Naive thymus-derived CD8-positive, alpha-beta T cell (primary cell): ENCODE measurements at places on chromosomes 5 and 9. TPM values are rescaled to one million over a fixed set of nuclear protein-coding genes. Genes with fewer than 3 reads are reported as not detected.

GRCh38 chr5:61416010-61416409 lies 84.0 kb downstream of the ZSWIM6 start:
- DNase-seq, result no peak
- no peak overlapping the region for H3K4me3 ChIP-seq
- no peaks in the 10 kb centered on the region for H3K36me3 ChIP-seq
- H3K27ac ChIP-seq, result no peak overlapping the region
- no peaks in the 10 kb centered on the region for H3K27me3 ChIP-seq

DNA sequence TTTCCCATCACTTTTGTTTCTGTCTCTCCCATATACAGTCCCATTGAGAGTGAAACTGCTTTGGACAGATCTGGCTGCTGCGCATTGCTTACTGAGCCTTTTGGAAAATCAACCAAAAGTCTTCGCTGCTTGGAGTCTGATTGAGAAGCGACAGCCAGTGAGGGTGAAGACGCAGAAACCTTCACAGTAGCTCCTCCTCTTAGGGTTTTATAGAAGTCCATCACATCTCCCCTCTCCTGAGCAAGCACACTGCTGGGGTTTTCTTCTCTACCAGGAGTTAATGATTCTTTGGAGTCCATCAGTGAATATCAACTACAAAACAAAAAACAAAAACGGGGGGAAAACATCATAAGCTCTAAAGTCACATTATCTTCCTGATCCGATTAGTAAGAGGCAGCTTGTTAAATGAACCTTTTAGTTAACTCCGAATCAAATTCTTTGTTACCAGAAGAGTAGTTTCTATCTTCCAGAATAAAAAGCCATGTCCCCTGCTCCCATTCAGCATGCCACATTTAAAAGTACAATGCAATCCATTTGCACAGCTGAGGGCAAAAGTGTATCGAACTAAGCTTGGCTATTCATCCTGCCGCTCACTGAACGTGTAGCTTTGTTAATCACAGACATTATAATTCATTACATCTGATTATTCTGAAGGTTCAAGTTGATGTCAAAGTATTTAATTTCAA lies 2.8 kb downstream of the NR3C1 start:
- no peak for DNase-seq
- H3K4me1 ChIP-seq, result peaks cover 61% of the 10 kb centered on the region
- no peaks in the 10 kb centered on the region for H3K36me3 ChIP-seq
- H3K27ac ChIP-seq, result peak overlapping the region; percentile 70
- peak overlapping the region; percentile 90 for H3K4me3 ChIP-seq

- no peaks in the 10 kb centered on the region for H3K4me1 ChIP-seq
- DNase-seq, result no peak
- H3K27ac ChIP-seq, result no peak overlapping the region
- H3K27me3 ChIP-seq, result peaks cover 9% of the 10 kb centered on the region
- no peaks in the 10 kb centered on the region for H3K36me3 ChIP-seq
These were observed 236.1 kb downstream of the ADAMTSL1 start for GRCh38 chr9:18710065-18710464.

- no peak for DNase-seq
- no peak overlapping the region for H3K27ac ChIP-seq
- H3K36me3 ChIP-seq, result no peaks in the 10 kb centered on the region
- H3K4me1 ChIP-seq, result no peaks in the 10 kb centered on the region
These were observed 79.8 kb upstream of the FBXL7 start for GRCh38 chr5:15420201-15420600.

GRCh38 chr5:100855295-100855694 lies 47.8 kb downstream of the ST8SIA4 start:
- DNase-seq, result no peak
- H3K4me1 ChIP-seq, result peaks cover 21% of the 10 kb centered on the region
- H3K27me3 ChIP-seq, result no peaks in the 10 kb centered on the region
- H3K27ac ChIP-seq, result peak overlapping the region; percentile 84

- DNase-seq, result no peak
- no peaks in the 10 kb centered on the region for H3K36me3 ChIP-seq
- H3K27ac ChIP-seq, result peak overlapping the region; percentile 67
- H3K27me3 ChIP-seq, result no peaks in the 10 kb centered on the region
These were observed 46.6 kb upstream of the JAK2 start for GRCh38 chr9:4938496-4938895.

DNA sequence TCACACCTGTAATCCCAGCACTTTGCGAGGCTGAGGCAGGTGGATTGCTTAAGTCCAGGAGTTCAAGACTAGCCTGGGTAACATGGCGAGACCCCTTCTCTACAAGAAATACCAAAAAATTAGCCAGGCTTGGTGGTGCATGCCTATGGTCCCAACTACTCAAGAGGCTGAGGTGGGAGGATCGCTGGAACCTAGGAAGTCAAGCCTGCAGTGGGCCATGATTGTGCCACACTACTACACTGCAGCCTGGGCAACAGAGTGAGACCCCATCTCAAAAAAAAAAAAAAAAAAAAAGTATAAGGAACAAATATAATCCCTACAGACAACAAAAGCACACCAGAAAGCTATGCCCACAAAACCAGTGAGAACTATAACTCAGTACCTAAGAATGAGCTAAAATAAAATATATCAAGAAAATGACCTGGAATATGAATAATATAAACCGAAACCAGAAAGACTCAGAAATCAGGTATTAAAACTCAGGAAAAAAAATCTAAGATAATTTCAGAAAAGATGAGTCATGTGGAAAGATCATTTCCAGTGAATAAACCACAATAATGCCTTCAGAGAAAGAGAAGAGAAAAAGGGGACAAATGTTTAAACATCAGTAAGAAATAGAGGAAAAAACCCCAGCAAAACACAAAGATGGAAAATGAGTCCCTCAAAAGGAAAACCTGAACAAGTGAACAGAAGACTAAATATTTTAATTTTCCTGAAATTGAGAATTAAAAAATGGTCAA lies 57.4 kb downstream of the GOLPH3 start:
- H3K4me1 ChIP-seq, result peaks cover 17% of the 10 kb centered on the region
- no peak for DNase-seq
- no peak overlapping the region for H3K4me3 ChIP-seq
- H3K36me3 ChIP-seq, result no peaks in the 10 kb centered on the region

GRCh38 chr9:76216161-76216649 lies 178.0 kb downstream of the RFK start:
- DNase-seq, result no peak
- H3K4me1 ChIP-seq, result no peaks in the 10 kb centered on the region
- H3K27me3 ChIP-seq, result peaks cover 2% of the 10 kb centered on the region

DNA sequence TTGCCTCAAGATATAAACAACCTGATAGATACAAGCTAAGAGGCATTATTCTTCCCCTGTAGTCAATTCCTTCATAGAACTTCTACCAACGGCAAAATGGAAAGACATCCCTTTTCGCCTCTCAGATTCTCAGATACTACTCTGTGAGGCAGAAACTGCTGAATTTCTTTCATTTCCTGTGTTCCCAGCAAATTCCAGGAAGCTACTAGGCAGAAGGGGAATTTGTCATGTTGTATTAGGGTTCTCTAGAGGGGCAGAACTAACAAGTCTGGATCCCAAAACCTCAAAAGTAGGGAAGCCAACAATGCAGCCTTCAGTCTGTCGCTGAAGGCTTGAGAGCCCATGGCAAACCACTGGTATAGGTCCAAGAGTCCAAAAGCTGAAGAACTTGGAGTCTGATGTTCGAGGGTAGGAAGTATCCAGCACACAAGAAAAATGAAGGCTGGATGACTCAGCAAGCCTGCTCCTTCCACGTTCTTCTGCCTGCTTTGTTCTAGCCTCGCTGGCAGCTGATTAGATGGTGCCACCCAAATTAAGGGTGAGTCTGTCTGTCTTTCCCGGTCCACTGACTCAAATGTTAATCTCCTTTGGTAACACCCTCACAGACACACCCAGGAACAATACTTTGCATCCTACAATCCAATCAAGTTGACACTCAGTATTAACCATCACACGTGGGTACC lies 15.2 kb downstream of the RNF180 start:
- peaks cover 4% of the 10 kb centered on the region for H3K27me3 ChIP-seq
- no peak overlapping the region for H3K4me3 ChIP-seq
- no peaks in the 10 kb centered on the region for H3K4me1 ChIP-seq
- DNase-seq, result no peak
- no peak overlapping the region for H3K27ac ChIP-seq

DNA sequence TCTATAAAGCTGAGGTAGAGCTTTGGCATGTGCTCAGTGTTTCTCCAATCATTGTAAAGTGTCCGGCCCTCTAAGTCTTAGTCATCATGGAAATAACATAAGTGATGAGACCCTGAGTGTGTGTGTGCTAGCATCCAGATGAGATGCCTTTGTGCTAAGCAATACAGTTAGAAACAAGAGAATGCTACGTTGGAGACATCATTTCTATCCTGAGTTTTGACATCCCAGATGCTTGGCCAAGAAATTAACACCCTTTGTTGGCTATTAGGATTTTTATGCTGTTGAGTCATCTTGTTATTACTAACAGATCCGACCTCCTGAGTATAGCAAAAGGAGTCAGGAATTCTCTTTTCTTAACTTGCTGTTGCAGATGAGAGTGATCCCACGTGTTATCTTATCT lies 508.0 kb downstream of the GADD45G start:
- DNase-seq, result no peak
- no peaks in the 10 kb centered on the region for H3K4me1 ChIP-seq
- no peak overlapping the region for H3K4me3 ChIP-seq
- H3K27me3 ChIP-seq, result peaks cover 4% of the 10 kb centered on the region

DNA sequence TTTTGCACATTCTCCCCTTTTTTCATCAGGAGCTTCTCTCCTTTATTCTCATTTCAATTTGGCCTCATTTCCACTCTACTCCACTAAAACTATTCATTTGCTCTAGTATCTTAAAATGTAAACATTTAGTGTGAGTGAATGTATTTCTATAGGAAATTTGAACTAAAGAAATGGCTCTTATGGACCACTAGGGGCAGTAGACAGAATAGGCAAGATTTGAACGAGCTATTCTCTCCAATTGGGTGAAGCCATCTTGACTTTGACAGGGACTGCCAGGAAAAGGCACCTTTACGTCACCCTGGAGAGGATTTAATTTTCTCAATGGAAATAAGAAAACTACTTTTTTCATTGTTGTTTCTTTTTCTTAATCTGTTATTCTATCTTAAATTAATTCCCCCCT lies 666.3 kb downstream of the DNAH5 start:
- H3K27ac ChIP-seq, result no peak overlapping the region
- H3K27me3 ChIP-seq, result no peaks in the 10 kb centered on the region
- H3K36me3 ChIP-seq, result no peaks in the 10 kb centered on the region
- DNase-seq, result no peak
- H3K4me1 ChIP-seq, result no peaks in the 10 kb centered on the region

SLC6A3 gene
- total RNA-seq, result 0.08 TPM

GRCh38 chr5:93691997-93692396 lies 49.4 kb downstream of the POU5F2 start:
- H3K36me3 ChIP-seq, result peaks cover 73% of the 10 kb centered on the region
- no peaks in the 10 kb centered on the region for H3K27me3 ChIP-seq

IL3 gene
- not detected for total RNA-seq
